Stimulated activated CD8-positive, alpha-beta memory T cell treated with anti-CD3 and anti-CD28 coated beads, Interleukin-4, amount 100 ng/mL, for 1 hour (primary cell): ENCODE measurements at places on chromosomes 3 and 15.

GRCh38 chr15:95656595-95656994, 673.9 kb upstream of the NR2F2 start:
- DNase-seq: no peak

DNA sequence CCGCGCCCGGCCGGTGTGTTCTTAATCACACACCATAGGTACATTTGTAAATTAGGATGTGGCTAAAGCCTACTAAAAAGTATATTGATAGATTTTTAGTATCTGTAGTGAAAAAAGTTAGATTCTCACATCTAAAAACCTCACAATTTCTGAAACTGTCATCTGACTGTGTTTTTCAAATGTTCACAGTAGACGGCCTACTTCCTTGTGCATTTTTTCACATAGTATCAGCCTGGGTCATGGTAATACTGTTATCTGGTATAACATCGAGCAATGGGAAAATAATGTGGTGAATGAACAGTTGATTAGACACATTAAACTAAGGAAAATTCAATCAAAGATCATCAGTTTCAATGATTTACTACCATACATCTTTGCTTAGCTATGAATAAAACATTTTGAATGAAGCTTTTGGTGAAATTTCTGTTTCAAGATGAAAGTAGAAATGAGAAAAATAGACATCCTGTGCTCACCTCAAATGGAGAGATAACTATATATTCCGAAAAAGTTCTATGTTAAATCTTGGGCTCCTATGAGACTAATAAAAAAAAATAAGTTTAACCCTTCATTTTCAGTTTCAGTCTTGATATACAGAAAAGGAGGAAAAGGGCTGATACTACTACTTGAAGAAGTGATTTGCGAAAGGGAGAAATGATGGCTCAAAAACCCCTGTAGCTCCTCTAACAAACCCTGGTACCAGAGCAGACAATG, 262.7 kb downstream of the ZBTB20 start:
- no peak for DNase-seq

- no peak for DNase-seq
Observed at GRCh38 chr3:149353581-149354184, 20.2 kb upstream of the TM4SF18 start.

DNA sequence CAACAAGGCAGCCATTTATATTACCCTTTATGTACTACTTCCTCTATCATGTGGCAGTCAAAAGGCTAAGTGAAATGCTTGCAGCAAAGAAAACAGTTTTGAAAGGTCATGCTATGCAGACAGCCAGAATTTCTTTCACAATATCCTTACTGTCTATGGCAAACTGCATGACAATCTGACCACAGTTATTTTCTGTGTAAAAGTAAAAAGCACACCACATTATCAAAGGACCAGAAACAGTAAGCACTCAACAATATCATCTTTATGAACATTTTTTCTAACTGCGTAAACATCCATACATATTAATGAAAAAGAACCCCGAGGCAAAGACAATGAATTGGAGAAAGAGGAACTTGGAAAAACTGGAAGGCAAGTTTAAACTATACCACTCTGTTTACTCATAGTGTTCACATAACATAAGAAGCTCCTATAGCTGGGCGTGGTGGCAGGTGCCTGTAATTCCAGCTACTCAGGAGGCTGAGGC, 47.9 kb downstream of the PIK3CB start:
- no peak for DNase-seq

DNA sequence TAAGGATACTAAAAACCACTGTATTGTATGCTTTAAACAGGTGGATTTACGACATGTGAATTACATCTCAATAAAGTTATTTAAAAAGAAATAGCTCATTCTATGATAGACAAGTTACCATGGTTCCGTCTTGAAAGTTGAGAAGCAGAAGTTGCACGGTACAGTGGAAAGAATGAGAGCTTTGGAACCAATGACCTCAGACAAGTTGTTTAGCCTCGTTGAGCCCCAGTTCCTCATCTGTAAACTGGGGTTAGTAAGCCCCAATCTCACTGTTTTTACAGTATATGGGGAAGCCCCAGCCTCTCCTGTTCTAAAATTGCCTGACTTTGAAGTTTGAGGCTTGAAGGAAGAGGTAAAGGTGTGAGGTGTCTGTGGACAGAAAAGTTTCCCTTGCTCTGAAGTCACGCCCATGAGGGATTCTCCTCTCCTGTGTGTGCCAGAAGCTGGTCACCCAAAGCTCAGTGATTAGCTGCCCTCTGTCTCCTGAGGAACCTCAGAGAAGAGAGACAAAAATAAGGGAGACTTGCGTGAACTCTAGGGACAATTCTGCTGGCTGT, 10.0 kb downstream of the CRYGS start:
- no peak for DNase-seq

DNA sequence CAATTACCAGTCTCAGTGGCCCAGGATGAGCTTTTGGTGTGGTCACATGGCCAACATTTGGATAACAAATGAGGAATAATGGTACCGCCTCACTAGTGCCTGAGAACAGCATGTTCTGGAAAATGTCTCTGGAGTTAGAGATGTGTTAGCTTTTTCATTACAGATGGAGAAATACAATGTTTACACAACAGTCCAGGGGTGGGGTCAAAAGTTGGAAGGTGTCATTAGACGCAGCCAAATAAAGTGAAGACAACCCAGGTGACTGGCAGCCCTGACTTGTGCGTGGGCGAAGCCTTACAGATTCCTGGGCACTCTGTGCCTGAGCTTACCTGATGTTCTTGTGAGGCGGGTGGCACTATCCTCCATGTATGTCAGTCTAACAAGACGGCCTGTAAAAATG, 12.8 kb downstream of the IL17RB start:
- DNase-seq: no peak

- DNase-seq: no peak
Observed at GRCh38 chr15:93063796-93064690, 25.0 kb downstream of the RGMA start.

DNA sequence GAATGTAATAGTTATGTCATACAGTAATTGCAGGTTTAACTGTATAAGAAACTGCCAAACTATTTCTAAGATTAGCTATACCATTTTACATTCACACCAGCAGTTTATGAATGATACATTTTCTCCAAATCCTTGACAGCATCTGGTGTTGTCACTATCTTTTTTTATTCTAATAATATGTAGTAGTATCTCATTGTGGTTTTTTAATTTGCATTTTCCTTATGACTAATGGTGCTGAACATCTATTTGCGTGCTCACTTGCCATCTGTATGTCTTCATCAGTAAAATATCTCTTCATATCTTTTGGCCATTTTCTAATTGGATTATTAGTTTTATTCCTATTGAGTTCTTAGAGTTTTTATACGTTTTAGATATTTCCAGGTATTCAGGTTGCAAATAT, 994.0 kb upstream of the SEMA6D start:
- no peak for DNase-seq

DNA sequence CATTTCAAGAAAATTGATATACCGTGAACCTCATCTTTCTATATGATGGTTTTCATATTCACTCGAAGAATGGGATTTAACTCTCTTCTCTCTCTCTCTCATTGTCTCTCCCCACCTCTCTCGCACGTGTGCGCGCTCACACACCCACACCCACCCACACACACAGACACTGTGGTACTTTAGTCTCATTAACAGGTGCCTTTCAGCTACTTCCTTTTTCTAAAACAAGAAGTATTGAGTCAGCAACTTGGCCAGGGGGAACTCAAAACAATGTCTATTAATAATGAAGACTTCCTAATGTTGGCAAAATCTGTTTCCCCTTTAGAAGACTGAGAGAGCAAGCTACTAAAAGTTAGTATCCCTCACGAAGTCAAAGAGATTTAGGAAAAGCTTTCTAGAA, 150.7 kb downstream of the TMCO5A start:
- DNase-seq: no peak

DNA sequence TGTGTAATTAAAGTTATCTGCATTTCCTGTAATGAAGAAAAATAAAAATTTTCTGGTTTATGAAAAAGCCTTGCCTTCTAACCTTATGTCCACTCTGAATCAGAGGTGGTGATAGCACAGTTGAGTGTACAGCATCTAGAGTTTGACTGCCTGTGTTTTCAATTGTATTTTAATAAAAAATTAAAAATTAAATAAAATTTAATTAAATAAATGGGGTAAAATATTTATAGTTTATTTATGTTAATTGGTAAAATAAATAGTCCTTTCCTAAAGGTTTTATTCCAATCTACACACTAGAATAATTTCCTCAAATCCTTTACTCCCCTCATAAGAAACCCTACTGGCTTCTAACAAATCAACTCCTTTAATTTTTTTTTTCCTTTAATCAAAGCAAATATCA, 111.8 kb upstream of the MYO5C start:
- no peak for DNase-seq

GRCh38 chr15:94404733-94405283, 173.4 kb downstream of the MCTP2 start:
- DNase-seq: no peak

GRCh38 chr3:30281526-30281925, 324.9 kb upstream of the TGFBR2 start:
- DNase-seq: no peak

- DNase-seq: no peak
Observed at GRCh38 chr3:150582620-150583019, 20.5 kb upstream of the SELENOT start.

GRCh38 chr3:38984731-38985130, 67.0 kb downstream of the SCN11A start:
- no peak for DNase-seq

DNA sequence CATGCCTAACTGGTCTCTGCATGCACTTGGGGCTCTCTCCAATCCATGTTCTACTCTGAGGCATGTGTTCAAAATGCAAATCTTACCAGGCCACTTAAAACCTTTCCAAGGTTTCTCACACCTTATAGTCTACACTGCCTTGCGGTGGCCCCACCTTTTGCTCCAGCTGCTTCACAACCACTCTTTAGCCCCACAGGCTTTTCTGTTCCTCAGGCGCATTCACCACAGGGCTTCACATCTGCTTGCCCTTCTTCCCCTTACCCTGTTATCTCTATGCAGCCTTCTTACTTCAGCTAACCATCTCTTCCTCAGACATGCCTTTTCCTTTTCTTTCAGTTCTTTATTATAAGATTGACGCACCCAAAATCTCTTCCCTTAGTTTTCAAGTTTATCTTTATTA, 37.8 kb downstream of the MINDY4B start:
- no peak for DNase-seq

DNA sequence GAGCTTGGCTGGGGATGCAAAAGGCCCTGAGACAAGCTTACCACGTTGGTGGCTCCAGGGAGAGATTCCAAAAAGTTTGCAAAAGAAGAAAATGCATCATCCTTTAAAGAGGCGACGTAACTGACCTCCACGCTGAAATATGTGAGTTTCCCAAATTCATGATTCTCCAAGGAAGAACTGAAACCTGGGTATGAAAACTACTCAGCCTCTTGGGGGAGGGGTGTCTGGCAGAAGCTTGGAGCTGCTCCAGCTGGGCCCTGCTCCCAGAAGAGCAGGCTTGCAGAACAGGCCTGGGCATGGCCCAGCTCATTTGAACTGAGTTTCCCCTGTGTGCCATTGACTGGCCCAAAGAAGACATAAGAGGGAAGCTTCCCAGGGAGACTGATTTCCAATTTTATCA, 20.5 kb downstream of the CPN2 start:
- no peak for DNase-seq

- DNase-seq: no peak
Observed at GRCh38 chr3:42771271-42771670, 1.8 kb downstream of the CCDC13 start.

DNA sequence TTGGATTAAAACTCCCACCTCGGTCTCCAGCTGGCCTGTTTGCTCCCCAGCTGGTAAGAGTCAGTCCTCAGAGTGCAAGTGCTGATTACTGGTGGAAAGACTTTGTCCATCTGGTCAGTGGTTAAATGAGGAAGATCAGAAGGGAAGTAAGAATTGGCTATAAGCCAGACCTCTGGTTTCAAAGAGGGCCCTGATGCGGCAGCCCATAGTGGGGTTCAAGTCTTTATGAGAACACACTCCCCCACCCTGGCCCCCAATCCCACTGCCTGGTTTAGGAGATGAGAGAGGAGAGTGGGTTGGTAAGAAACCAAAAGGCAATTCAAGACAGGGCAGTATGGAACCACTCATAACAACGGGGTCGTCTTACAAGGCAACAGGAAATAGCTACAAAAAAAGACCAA, 65.0 kb downstream of the FRMD4B start:
- DNase-seq: no peak

GRCh38 chr3:14252321-14253021, 73.9 kb downstream of the LSM3 start:
- no peak for DNase-seq

- no peak for DNase-seq
Observed at GRCh38 chr3:172813462-172813861, 62.9 kb downstream of the ECT2 start.

DNA sequence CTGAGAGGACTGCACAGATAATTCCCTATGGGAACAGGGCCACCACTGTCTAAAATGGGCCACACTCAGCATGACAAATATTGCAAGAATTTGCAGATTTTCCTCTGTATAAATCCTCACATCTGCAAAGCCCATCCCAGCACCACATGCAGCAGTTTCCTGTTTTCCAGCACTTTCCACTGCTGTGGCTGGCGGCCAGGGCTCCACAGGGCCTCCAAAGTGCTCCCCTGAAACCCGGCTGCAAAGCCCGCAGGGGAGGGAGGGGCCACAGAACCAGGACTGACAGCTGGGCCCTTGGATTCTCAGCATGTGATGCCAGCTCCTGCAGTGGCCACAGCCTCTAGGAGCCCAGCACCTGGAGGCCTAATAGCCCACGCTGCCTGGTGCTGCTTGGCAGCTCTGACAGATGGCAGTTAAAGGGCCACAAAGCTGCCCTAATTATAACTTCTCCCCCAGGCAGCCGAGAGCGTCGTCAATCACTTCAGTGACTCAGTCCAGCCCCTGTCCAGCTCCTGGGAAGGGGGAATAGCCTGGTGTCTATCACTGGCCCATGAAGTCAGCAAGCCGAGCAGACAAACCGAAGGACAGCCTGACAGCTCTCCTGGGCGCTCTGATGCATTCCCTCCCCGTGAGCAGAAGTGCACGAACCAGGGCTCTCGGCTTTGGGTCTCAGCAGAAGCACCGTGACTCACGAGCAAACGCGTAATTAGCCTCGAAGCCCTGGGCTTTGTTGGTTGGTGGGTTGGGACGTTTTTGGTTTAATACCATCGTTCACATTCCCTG, 4.7 kb downstream of the LRRC15 start:
- no peak for DNase-seq

GRCh38 chr3:142319094-142319493, 93.7 kb upstream of the GK5 start:
- no peak for DNase-seq

- no peak for DNase-seq
Observed at GRCh38 chr15:33581032-33581431, 270.3 kb downstream of the RYR3 start.

GRCh38 chr15:41606997-41607396, 48.0 kb downstream of the TYRO3 start:
- DNase-seq: no peak
